ENCODE measurements at places on chromosomes 3 and 15.
A peak's percentile ranks its signal among the peaks of the same experiment; 100 is the strongest.

DNA sequence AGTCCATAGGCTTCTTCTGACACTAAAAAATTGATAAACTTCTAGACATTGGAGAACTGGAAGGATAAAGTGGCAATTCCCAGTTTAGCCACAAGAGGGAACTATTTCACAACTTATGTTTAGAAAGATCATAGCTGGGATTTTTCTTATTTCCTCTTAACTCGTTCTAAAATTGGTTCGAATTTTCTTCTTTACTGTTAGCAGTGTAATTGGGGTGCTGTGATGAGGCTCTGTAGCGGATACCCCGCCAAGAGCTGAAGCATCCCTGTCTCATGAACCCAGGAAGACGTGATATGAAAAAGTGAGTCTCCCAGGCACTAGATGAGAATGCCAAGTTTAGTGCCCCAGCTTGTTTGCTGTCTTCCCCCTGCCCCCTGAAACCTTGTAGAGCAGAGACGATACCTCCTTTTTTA lies 85.1 kb downstream of the PDCD6IP start:
- DNase-seq: no peak

- no peak for DNase-seq
Observed at GRCh38 chr3:110101361-110101760, 764.0 kb upstream of the DPPA4 start.

- no peak for DNase-seq
Observed at GRCh38 chr15:76204916-76205460, 106.3 kb downstream of the ETFA start.

DNA sequence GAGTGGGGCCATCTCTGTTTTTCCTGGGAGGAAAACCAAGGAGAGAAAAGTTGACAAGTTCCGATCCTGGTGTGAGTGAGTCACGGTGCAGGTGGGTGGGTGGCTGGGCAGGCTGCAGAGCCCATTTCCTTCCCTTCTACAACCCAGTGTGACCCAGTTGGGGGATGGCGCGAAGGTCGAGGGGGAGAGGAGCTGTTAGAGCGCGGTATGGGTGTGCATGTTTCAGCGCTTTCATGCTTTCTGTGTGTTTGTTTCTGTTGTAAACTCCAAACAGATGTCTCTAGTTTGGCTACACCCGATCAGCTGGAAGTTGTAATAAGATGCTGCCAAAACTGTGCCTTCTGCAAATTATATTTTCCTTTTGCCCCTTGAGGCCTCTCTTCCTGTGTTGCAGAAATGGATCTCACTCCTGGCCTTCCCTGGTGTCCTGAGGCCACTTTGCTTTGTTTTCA lies 3.8 kb downstream of the FAM43A start:
- DNase-seq: no peak

DNA sequence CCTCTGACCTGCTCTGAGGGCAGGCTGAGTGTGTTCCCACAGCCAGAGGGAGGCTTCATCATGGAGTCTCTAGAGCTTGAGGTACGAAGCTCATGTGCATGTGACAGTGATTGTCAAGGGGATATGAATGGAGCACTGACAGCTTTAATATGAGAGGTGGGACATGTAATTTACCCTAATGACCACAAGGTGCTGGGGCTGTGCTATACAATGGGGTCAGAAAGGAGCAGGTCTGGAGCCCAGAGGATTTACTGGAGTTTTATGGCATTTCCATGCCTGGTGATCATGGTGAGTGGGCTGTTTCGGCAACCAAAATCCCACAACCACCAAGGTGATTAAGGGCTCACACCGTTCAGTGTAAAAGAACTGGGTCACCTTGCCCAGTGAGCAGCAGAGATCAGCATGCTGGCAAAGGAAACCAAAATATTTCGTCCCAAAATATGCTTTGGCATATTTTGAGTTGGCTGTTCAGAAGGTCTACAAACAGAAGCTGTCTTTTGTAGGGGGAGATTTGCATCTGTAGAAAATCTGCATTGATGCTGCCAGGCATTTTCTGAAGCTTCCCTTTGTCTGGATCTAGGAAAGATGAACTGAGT lies 40.1 kb upstream of the RASGRF1 start:
- DNase-seq: no peak

GRCh38 chr3:47117807-47118364 lies 46.0 kb downstream of the SETD2 start:
- no peak for DNase-seq

DNA sequence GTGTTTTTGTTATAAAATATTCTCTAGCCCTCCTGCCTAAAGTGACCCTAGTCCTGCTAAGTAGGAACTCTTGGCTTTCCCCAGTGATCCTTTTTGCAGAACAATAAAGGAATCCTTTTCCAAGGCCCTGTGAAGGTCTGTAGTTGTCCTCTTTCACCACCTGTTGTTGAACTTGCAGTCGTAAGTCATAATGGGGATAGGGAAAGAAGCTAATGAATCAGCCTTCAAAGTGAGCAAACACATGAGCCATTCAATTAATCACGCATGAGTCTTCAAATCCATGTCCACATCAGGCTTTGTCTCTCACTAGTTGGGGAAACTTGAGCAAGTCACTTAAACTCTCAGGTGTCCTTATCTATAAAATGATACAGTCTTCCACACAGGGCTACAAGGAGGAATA lies 27.6 kb downstream of the ZNF860 start:
- DNase-seq: no peak

DNA sequence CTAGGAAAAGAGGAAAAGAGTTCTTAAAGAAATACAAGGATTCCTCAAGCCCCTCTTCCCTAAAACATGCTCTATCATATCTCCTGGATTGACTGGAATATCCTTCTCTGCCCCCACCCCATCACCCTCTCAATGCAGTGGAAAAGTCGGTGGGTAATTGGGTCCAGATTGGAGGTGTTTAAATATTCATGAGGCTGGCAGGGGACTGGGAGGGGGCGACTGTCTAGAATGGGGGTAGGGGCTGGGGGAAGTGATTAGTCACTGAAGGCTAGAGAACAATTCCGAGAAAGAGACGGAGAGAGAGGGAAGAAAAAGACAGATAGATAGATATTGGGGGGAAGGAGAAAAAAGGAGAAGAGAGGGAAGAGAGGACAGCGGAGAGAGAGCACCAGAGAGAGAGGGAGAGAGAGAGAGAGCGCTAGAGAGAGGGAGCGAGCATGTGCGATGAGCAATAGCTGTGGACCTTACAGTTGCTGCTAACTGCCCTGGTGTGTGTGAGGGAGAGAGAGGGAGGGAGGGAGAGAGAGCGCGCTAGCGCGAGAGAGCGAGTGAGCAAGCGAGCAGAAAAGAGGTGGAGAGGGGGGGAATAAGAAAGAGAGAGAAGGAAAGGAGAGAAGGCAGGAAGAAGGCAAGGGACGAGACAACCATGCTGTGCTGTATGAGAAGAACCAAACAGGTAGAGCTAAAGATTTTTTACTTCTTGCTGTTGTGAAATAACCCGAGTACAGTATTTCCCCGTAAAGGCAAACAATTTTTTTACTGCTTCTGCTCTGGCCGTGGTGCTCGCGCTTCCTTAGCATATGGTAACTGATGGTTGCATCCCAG lies at the start of gene GAP43:
Gene GAP43, plus strand, starts transcription at position 467 of the 825 bp plus-strand sequence. Its CDS starts 180 bp downstream, at position 647.
- no peak for DNase-seq

GRCh38 chr15:67968564-67968963 lies 85.6 kb upstream of the PIAS1 start:
- DNase-seq: no peak

DNA sequence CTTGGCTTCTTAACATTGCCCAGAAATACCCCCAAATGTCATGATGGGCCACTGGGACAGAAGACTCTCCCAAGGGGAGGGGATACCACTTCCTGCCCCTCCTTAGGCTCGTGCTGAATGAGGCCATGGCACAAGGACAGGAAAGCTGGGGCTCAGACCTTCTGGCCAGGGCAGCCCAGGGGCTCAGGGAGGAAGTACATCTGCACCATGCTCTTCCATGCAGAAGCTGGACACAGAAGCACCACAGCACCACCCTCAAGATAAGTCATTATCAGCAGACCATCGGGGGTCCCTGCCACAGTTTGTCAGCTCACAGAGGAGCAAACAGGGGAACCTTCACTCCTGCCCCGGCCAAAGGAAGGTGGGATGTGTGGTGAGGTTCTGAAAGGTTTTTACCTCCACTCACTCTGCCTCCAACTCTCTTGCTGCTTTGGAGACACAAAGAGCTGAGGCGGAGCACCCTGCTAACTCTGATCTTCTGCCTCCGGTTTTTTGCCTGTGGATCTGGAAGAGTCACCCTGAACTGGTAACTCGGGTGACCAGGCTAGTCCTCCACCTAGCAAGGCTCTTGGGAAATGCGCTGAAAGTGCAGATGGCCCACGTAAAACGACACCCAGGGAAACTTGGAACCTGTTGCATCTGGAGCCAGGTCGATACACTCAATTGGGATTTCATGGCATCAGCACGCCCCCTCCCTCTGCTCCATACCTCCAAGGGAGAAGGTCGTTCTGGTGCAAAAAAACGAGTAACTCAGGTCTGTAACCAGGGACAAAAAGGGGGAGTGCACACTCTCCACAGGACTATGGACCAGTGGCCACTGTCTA lies 8.3 kb downstream of the BMF start:
- DNase-seq: no peak

GRCh38 chr3:144341471-144341870 lies 369.8 kb downstream of the DIPK2A start:
- no peak for DNase-seq

GRCh38 chr3:63400246-63400860 lies 122.2 kb downstream of the SYNPR start:
- no peak for DNase-seq

DNA sequence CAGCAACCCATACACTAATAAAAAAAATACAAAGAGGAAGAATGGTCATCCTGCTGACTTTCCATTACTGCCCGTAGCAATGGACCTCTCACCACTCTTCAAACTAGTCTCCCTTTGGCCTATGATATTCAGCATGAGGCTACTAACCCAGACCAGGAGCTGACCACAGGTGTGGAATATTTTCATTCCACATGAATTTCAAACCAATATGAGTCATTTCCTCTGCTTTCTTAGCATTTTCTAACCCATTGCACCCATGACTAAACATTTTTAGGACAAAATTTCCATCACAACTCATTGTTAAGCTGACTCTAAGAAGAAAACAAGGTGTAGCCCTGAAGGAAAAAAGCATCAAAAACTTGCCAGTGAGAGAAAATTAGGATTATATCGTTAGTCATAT lies 34.0 kb upstream of the ZPLD1 start:
- DNase-seq: no peak

- DNase-seq: peak; percentile 57
Observed at GRCh38 chr15:101047301-101047781, 128.2 kb downstream of the LRRK1 start.

- DNase-seq: no peak
Observed at GRCh38 chr3:58023531-58023930, 15.3 kb downstream of the FLNB start.

DNA sequence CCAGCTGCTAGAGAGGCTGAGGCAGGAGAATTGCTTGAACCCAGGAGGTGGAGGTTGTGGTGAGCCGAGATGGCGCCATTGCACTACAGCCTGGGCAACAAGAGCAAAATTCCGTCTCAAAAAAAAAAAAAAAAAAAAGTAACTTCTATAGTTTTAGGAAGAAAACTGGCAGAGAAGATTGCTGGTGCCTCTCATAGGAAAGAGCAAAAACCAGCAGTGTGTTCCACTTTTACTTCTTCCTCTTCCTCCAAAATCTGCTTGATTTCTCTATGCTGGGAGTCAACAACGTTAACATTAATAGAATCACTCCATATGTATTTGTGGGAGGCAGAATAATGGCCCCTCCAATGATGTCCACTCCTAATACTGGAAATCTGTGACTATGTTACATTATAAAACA lies 12.5 kb upstream of the NR1D2 start:
- DNase-seq: no peak

DNA sequence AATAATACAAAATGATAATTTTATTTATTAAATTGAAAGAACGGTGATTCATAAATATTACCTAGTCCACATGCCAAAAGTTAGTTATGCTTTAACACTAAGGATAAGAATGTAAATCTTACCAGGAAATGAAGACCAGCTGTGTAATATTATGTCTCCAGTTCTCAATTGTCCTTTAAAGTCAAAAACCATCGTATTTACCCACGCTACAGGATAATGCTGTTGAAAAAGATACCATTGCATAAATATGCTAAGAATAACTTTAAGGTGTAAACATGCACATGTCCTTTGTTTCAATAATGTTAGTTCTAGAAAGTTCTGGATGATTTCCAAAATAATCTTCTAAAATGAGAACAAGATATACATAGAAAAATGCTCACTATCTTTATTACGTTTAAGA lies 103.5 kb downstream of the FAIM start:
- DNase-seq: no peak
